ENCODE measurements at places on chromosomes 12 and 14.

GRCh38 chr12:9108504-9109212 lies 7.1 kb downstream of the A2M start:
- DNase-seq, result no peak

DNA sequence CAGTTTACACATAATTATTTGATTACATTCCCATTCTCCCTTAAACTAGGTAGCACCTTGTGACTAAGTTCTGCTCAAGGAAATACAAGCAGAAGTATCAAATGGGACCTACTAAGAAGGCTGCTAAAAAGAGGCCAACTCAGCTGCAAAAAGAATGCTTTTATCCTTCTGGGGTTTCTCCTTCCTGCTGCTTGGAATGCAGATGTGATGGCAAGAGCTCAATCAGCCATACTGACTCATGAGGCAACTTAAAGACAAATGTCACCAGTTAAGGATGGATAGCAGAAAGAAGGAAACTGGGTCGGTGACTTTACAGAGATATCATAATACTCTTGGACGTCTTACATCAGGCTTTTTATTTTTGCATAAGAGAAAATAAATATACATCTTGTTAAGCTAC lies 38.0 kb upstream of the RAP1B start:
- DNase-seq, result no peak

DNA sequence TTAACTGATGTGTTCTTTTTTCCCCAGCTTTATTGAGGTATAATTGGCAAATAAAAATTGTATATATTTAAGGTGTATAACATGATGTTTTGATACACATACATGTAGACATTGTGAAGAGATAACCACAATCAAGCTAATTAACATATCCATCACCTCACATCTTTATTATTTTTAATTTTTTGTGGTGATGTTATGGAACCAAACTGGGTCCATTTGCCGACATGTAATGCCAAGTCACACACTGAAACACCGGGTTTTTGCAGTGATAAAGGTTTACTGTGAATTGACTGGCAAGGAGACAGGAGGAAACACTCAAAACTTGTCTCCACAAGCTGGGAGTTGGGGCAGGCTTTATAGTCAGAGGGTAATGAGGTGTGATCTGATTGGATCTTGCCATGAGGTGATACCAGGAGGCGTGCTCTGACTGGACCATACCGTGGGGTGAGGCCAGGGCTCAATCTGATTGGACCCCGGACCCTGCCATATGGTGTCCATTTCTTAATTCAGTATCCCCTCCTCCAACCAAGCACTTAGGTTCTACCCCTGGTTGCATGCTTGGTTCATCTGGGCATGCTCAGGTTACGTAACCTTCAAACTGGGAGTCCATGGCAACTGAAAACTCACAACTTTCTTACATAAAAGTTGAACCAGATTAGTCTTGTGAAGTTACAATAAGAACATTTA lies 11.8 kb upstream of the WSCD2 start:
- DNase-seq, result no peak

DNA sequence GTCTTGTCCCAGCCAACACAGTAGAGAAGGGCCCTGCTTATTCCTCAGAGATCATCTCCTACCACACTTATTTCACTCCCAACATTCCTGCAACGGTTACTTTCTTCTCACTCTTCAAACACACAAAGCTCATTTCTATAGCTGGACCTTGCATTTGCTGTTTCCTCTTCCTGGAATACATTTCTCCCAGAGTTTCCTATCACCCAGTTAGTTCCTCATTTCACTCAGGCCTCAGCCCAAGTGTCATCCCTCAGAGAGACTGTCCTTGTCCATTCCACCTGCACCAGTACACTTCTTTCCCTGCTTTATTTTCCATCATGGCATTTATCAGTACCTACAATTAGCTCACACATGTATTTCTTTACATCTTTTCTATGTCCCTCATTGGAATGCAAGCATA lies 14.7 kb upstream of the STK38L start:
- no peak for DNase-seq

DNA sequence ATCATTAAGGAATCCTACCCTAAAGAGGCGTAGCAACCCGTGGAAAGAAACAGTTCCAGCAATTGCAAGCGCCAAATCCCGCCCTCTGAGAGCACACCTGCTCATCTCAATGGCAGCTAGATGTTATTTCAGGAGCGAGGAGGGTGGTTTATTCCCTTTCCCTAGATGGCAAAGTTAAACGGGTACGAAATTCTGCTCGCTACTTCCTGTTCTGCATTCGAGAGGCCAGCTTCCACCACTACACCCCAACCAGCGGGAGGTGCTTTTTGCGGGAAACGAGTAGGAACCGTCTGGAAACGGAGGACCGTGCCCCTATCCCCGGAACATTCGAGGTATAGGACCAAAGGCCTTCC lies 536 bp downstream of the VPS29 start:
- DNase-seq, result peak; percentile 49

Measured in lower leg skin (tissue), 4 donors.